Upper lobe of left lung (tissue), 6 donors: ENCODE measurements at places on chromosomes 5 and 9.
A peak's percentile ranks its signal among the peaks of the same experiment; 100 is the strongest.

- DNase-seq, result peak; percentile 64
Measured at GRCh38 chr9:83447351-83447750, 90.8 kb downstream of the FRMD3 start.

- no peak for DNase-seq
Measured at GRCh38 chr5:127353796-127354195, 63.2 kb downstream of the MEGF10 start.

DNA sequence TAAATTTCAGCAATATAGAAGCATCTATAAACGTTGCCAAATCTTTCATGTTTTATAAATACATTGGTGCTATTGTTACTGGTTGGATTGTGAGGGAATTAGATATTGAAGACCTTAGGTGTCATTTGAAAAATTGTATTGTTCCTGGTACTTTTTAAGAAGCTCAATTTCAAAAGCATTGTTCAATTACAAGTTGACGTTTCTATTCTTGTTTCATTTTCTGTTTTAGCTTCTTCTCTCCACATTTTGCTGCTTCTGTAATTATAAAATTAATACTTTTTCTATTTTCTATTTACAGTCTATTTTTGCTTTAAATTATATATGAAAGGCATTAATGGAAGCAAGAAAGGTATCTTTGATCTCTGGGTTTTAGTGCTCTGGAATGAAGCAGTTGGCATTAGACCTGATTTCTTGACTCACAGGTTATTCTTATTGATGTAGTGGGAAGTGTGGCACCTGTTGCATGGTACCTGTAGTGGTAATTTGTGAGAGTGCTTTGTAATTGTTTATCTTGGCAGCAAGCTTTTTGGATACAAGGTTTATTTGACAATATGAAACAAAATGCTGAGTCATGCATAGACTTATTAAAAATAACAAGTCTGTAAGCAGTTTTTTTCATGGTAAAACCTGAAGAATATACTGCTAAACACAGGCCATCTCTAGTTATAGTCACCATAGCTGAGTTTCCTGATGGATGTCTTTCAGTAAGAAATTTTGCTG lies 13.2 kb downstream of the MACIR start:
- DNase-seq, result no peak

DNA sequence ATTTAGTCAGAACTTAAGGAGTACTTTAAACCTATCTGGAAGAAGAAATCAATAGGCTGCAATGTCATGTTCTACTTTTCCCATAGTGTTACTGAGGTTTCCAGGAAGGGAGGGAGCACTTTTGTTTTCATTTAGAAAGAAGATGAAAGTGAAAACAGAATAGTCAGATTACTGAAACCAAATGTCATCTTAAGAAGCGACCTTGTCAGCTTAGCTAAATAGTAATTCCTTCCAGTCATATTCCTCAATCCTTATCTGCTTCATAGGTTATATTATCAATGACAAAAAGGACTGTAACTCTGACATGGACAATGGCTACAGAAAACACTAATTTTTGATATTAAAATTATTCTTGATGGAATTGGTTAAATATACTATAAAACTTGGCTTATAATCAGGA lies 27.7 kb downstream of the SAR1B start:
- no peak for DNase-seq

GRCh38 chr5:154516475-154516874 lies 38.4 kb upstream of the HAND1 start:
- no peak for DNase-seq

DNA sequence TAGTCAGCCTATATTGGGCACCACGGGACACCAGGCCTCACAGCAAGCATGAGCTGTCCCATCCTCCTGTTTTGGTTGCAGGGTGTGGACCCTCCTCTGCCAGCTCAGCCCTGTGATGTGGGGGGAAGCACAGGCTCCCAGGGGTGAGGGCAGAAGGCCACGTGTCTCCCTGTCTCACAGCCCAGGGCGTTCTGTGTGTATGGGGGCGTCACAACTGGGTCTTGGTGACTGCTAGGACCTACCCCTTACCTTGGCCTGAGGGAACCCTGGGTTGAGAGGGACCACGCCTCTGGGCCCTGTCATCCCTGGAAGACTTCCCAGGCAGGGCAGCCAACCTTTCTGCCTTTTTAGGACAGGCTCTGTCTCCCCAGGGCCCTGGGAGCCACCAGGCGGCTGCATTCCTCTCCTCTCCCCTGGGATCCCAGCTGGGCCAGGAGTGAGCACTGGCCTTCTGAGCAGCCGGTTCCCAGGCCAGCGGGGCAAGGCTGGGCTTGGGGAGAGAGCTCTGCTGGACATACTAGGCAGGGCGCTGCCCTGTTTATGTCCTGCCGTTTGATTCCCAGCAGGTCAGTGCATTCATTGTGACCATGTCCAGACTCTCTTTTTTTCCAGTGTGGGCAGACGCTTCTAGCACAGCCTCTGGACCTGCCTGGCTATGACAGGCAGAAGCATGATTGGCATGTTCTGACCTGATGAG lies 97.4 kb downstream of the DAB2IP start:
- no peak for DNase-seq

DNA sequence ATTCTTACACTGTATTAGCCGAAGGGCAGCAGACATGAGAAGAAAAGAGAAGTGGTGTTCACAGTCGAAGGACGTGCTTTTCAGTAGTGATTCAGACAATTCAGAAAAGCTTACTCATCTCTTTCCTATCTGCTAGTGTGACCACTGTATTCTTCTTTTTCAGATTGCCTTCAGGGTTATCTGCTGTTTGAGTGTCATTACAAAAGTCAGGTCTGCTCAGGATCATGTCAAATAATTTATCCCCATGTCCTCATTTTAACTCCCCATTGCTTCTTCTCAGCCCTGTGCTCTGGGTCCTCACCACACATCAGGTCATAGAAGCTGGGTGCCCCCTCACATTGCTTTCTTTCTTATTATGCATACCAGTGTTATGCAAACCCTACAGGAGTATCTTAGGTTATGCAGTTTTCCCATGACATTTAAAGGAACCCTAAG lies 394.0 kb downstream of the CETN3 start:
- no peak for DNase-seq

DNA sequence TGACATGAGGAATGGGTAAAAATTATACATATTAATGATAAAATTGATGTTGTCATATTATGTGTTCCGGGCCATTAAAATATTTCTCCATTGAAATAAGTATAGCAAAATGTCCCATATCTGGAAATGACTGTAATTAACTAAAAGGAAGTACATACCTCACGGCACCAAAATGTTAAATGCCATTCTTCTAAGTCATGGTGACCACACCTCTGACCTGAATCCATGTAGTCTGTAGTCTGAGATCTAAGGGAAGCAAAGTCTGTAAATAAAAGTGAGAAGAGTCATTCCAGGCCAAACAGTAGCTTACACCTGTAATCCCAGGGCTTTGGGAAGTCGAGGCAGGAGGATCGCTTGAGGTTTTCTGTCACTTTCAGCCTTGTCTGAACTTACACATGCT lies 8.7 kb upstream of the GDA start:
- DNase-seq, result no peak

DNA sequence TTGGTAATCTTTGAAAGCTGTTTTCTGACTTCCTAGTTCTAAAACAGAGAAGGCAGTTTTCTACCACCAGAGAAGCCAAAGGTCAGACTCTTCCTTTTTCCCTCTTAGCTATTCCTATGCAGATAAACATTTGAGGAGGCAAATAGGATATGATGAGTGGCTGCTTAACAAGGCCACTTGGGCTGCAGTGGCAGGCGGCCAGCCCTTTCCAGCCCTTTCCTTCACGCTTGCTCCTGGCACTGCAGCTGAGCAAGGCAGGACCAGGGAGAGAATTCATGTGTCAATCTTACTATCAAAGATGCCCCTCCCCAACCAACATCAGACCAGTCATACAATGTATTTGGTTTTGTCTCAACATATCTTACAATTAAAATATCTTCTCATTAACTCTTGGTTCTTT lies 36.8 kb upstream of the RNF38 start:
- DNase-seq, result peak; percentile 62

DNA sequence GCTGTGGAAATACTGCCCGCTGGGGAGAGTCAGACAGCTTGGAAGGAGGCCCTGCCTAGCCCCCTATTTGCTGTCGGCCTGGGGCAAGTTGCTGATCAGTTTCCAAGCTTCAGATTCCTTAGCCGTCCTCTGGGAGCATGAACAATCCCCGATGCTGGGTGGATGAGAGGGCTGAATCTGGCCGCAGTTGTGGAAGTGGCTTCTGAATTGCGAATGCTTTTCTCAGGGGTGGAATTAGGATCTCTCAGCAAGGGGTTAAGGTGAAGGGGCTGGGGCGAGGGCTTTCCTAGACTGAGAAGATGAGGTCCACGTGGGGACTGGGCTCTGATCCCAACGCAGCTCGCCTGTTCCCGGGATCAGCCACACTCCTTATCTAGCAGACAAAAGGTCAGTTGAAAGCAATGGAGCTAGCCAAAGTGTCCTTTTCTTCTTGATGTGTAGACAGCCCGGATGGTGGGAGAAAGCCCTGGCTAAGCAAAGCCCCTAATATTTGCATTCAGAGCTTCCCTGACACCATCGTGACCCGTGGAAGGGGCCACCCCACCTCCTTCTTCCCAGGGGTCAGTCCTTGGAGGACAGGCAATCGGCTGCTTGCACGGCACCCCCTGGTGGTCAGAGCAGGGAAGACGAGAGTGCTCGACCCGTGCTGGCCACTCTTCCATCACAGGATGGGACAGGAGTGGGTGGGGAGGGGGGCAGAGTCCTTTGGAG lies 54.9 kb downstream of the COL15A1 start:
- peak; percentile 69 for DNase-seq

- no peak for DNase-seq
Measured at GRCh38 chr5:141742866-141743851, 61.1 kb upstream of the ARAP3 start.

DNA sequence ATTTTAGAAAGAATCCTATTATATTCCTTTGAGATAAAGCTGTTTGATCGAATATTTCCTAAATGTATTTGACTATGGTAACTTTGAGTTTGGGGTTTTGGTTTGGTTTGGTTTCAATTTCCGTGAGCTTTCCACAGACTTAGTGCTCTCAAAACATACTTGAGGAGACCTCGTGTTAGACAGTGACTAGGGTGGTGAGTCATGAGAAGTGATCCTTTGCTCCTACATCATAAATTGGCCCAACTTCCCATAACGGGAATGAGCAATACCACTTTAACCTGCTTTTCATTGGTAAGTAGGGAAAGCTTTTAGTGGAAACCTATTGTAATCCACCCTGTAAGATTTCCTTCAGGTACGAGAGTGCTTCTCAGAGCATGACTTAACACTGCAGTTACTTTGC lies 3.8 kb upstream of the RASEF start:
- no peak for DNase-seq

- no peak for DNase-seq
Measured at GRCh38 chr5:92605591-92605990, 975.4 kb downstream of the NR2F1-AS1 start.
